ENCODE measurements at places on chromosomes 1 and 21.

GRCh38 chr1:73766786-73767348 is 431.1 kb downstream of the LRRIQ3 start:
- DNase-seq: no peak

GRCh38 chr1:39754906-39755504 is 16.1 kb downstream of the OXCT2 start:
- no peak for DNase-seq

- no peak for DNase-seq
Measured at GRCh38 chr1:62370594-62370993, 51.4 kb upstream of the KANK4 start.

- peak; percentile 47 for DNase-seq
Measured at GRCh38 chr1:233707153-233707879, 93.4 kb downstream of the KCNK1 start.

DNA sequence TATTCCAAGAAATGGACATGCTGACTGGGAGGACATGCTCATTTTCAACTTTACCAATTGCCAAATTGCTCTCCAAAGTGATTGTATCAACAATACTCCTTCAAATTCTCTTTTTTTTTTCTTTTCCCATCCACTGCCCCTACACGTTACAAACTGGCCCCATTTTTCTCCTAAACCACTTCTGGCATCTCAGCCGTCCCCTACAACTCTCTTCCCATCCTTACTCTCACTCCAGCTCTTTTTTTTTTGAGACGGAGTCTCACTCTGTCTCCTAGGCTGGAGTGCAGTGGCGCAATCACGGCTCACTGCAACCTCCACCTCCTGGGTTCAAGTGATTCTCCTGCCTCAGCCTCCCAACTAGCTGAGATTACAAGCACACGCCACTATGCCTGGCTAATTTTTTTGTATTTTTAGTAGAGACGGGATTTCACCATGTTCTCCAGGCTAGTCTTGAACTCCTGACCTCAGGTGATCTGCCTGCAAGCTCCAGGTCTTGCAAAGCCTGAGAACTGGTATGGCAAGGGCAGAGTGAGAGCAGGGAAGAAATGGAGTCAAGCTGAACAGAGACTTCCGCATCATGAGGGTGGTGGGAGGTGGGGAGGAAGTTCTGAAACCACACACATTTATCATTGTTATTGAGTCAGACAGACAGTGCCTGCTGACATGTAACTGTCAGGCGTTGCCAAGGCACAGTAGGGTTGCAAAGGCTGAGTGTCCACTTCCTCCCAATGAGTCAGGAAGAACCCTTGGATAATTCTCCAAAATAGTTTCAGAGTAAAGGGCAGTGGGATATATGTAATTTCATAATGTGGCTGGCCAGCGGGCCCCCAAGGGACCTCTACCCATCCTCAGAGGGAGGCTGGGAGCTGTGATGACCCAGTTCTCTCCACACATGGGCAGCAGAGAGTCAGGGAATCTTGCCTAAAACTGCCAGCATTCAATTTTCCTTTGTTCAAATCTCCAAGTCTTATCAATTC is 17.4 kb downstream of the CELA3A start:
- peak; percentile 94 for DNase-seq

- DNase-seq: no peak
Measured at GRCh38 chr1:19804831-19805251, 5.1 kb upstream of the TMCO4 start.

DNA sequence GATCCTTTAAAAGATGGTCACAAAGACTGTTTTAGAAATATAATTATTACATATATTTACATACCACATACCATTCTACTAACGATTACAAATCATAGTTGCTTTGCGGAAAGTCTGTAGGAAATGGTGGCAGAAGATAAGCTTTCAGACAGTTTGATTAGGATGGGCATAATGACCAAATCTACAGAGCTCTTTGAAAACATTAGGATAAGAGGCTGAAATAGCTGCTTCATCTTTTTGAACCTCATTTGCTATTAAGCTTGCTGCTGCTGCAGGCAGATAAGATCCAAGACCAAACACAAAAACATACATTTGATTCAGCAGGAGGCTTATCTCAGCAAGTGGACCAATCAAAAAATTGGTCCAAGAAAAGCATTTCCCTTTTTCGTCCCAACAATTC is 47.1 kb downstream of the DDAH1 start:
- DNase-seq: no peak

DNA sequence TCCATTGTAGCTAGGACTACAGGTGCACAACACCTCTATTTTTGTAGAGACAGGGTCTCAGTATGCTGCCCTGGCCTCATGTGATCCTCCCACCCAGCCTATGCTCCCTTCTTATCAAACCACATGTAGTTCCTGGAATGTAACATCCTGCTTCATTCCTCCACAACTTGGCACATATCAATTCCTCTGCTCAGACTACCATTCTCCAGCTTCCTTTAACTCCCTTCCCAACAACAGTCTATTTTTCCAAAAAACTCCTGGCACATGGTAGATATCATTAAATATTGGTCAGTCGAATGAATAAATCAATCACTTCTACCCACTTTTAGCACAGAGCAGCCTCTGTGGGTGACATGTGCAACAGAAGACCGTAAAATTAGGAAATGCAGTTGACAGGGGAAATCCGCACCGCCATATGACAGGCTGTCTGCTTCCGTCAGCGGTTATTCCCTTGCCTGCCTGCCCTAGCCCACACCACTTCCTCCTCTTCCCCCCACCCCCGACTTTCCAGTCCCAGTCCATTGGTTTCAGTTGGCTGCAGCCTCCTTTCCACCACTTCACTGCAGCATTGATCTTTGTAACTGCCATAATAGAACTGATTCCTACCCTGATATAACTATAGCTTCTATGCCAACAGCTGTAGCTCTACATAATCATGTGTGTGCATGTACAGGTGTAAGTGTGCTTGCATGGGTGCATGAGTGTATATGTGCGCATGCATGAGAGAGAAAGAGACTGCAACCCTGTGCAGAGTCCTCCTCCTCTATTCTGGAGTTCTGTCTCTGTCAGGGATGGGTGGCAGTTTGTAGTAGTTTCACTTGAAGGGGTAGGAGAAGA is 6.8 kb upstream of the AKR1A1 start:
- no peak for DNase-seq

- no peak for DNase-seq
Measured at GRCh38 chr1:61461406-61462384, 263.2 kb downstream of the TM2D1 start.

DNA sequence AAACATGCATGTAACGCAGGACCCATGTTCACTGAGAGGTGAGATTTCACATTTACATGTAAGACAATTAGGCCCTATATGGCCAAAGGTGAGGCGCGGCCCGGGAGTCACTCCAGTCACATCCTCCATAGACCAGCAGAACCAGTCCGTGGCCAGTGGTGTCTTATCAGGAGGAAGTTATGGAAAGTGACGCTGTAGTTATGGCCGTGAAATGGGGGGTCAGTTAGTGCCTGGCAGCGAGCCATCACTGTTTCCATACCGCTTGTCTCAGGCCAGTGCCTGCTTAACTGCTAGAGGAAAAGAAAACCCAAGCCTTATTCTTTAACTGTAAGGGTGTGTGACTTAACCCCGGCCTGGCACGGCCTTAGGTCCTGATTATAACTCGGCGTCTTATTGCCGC is 6.1 kb downstream of the C1orf159 start:
- DNase-seq: no peak

- no peak for DNase-seq
Measured at GRCh38 chr1:197599789-197600188, 175.5 kb downstream of the DENND1B start.

DNA sequence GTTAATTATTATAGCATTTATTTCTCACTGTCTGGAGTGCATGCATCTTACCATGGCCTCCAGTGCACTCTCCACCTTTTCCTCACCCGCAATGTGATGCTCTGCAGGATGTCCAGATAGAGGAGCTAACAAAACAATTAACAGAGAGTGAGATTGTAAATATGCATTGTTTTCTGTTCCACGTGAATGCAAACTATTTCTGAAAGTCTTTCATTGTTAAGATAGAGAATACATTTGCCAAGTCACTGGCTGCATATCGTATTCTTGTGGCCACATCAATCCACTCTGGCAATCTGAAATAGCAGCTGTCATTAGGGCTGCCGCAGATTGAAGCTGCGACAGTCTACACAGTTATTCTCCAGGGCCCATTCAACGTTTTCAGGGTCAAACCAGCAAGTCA is 143.8 kb downstream of the DUSP10 start:
- DNase-seq: no peak

DNA sequence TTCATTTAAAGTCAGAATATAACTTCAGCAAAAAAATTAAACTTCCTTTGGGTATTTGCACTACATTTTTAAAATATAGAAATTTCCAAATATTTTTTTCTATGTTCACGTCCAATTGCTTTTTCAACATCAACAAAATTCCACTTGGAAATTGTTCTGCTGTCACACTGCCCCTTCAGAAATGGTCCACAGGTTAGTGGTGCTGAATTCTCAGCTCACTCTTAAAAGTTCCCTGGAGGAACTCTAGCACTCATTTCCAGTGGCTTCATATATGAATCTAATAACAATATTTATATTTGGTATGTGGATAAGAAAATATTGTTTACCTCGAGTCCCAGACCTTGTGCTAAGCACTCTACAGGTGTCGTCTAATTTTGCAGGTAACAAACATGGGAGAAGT is 27.4 kb upstream of the VAV3 start:
- DNase-seq: no peak

- no peak for DNase-seq
Measured at GRCh38 chr1:208190784-208191183, 53.4 kb downstream of the PLXNA2 start.

- DNase-seq: peak; percentile 71
Measured at GRCh38 chr1:15343729-15344128, 66.0 kb upstream of the EFHD2 start.

- peak; percentile 43 for DNase-seq
Measured at GRCh38 chr1:11719313-11720032, 16.5 kb upstream of the AGTRAP start.

DNA sequence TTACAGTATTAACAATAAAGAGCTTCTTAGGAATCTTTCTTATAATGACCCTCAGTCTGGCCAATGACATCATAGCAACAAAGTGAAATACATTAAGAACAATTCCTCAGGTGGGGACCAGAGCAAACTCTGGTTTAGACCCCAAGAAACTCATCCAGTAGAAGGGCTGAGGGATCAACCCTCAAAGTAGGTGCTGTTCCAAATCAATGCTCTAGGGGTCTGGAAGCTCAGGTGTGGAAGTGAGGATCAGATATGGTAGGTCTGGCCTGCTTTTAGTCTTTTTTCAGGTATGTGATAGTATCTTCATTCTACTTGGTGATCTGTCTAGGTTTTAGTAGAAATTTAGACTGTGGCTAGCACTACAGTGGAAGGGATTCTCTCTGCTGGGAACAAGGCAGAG is 291.7 kb downstream of the PDE4B start:
- no peak for DNase-seq

- no peak for DNase-seq
Measured at GRCh38 chr1:3594706-3595377, 16.5 kb downstream of the MEGF6 start.

DNA sequence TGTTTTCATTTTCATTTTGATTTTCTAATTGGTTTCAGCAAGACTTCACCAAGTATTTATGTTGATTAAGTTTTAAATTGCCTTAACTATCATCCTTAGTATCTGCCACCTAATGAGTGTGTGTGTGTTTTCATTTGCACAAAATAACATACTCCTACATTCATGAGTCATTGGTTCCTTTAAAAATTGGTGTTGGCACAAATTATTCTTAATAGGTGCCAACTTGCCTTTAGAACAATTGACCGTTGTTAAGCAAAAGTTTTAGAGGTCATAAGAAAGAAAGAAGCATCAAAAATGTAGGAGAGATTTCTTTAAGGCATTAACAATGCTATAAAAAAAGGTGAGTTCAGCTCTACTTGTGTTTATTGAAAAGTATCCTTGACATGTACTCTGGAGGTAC is 77.5 kb downstream of the FNBP1L start:
- no peak for DNase-seq

GRCh38 chr1:201172326-201172725 is 18.1 kb upstream of the TMEM9 start:
- no peak for DNase-seq

GRCh38 chr1:35773711-35774110 is 3.9 kb upstream of the CLSPN start:
- DNase-seq: no peak

GRCh38 chr1:66359815-66360214 is 174.1 kb upstream of the SGIP1 start:
- no peak for DNase-seq

GRCh38 chr1:33298623-33299277 is 22.1 kb downstream of the A3GALT2 start:
- peak; percentile 49 for DNase-seq

GRCh38 chr1:163172596-163172995 is 30.1 kb downstream of the RGS5 start:
- no peak for DNase-seq

DNA sequence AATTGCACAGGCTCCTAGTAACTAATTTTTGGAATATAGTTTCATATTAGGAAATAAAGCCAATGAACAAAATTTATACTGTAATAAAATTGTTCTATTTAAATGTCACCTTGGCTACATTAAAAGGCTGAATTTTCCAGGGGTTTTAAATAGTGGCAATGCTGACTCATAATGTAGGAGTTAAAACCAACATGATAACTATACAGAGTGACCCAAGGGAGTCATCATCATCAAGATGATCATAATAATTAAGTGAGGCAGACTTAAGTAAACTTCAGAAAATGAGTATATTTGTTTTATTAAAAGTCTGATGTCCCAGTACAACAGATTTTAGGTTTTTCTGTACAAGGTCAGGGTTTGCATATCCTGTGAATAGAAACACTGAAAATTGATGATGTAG is 183.4 kb downstream of the PLPPR4 start:
- DNase-seq: no peak

DNA sequence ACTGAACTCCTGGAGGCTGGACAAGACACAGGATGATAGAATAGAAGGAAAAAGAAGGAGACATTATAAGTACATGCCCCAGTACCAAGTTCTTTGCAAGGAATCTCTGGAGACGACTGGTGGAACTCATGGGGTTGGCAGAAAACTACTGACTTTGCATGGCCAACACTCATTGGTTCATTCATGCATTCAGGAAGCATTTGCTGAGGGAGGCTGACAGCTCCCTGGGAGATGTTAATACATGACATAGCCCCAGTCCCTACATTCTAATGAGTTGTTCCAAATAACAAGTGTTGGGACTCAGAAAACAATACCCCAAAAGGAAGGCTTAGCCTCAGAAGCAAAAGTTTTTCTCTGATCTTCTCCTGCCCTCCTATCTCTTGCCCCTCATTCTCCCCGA is 172.8 kb upstream of the IRF2BP2 start:
- DNase-seq: peak; percentile 36

GRCh38 chr1:159854116-159854692 is 8.3 kb downstream of the VSIG8 start:
- peak; percentile 25 for DNase-seq

DNA sequence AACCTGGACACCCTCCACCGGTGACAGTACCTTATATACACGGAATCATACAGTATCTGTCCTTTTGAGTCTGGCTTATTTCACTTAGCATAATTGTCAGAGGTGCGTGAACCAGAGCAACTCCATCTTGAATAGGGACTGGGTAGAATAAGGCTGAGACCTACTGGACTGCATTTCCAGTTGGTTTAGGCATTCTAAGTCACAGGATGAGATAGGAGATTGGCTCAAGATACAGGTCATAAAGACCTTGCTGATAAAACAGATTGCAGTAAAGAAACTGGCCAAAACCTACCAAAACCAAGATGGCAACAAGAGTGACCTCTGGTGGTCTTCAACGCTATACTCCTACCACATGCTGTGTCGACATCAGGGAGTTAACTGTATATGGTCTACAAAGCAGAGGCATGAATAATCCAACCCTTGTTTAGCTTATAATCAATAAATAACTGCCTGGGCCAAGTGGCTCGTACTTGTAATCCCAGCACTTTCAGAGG is 1.4 kb upstream of the FDPS start:
- peak; percentile 57 for DNase-seq

Data from fibroblast of skin of right quadriceps (primary cell).